Cerebellar nuclear complex (tissue), 1 donor: ENCODE measurements at places on chromosomes 5 and 9.

DNA sequence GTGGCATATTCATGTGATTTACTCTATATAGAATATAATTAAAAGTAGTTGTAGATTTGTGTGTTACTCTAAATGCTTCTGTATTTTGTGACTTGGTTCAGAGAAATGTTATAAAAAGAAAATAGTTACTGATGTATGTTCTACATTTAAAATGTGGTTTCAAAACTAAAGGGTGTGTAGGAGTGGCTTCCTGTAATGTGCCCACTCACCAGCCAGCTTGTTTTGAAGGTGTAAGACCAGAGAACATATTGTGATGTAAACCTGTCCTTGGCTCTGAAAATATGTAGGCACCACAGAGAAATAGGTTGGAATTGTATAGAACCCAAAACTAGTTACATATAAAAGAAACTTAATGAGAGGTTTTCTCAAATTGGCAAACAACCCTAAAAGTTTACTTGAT lies 51.2 kb upstream of the ARRDC3 start:
- DNase-seq = no peak

DNA sequence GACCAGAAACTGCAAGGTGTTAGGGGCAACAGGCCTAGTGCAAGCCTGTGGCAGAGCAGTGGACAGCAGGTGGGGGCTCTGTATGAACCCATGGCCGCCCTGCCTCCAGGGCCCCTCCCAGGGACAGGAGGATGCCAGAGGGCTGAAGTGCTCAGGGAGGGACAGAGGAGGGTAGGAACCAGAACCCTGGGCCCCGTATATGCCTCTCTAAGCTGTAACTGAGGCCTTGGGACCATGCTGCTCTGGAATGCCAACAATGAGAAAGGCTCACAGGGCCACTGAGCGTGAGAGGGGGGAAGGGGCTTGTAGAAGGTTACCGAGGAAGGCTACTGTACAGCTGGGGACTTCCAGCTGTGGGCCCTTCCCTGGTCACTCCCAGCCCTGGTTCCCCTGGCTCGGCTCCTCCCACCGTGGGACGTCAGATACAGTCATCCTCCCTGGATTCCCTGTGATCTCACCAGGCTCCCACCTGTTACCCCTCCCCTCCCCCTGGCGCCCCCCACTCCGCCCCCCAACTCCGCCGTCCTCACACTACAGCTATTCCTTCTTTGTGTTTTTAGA lies 21.1 kb downstream of the AQP7 start:
- DNase-seq = no peak

DNA sequence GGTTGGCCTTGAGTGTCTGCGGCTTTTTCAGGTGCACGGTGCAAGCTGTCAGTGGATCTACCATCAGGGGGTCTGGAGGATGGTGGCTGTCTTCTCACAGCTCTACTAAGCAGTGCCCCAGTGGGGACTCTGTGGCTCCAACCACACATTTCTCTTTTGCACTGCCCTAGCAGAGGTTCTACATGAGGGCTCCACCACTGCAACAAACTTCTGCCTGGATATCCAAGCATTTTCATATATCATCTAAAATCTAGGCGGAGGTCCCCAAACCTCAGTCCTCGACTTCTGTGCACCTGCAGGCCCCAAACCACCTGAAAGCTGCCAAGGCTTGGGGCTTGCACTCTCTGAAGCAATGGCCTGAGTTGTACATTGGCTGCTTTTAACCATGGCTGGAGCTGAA lies 601.5 kb downstream of the MTRR start:
- DNase-seq = no peak

GRCh38 chr9:1101846-1102641 lies 51.9 kb downstream of the DMRT2 start:
- no peak for DNase-seq

DNA sequence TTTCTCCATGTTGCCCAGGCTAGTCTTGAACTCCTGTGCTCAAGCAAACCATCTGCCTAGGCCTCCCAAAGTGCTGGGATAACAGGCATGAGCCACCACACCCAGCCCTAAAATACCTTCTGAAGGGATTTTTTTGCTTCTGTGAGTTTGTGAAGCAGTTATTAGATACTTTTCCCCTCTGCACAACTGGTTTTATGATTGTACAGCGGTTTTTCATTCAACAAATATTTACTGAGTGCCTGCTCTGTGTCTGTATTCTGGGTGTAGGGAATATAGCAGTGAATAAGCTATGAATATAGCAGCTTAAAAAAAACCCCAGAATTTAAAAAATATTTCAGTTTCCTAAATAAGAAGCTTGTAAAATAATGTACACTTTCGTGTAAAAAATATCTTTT lies 2.3 kb downstream of the SNX24 start:
- DNase-seq = no peak

DNA sequence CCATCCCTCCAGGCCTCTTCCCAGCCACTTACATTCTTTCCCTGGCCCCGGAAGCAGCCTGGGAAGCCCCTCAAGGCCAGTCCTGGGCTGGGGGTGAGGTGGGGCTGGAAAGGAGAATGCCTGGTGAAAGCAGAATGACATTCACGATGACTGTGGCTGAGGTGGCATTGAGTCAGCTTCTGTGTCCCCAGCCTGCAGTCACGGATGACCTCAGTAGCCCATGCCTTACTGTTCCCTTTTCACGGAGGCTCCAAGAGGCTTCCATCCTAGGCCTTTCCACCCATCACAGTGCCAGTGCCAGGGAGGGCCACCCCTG lies 2.7 kb downstream of the PRDM12 start:
- no peak for DNase-seq

DNA sequence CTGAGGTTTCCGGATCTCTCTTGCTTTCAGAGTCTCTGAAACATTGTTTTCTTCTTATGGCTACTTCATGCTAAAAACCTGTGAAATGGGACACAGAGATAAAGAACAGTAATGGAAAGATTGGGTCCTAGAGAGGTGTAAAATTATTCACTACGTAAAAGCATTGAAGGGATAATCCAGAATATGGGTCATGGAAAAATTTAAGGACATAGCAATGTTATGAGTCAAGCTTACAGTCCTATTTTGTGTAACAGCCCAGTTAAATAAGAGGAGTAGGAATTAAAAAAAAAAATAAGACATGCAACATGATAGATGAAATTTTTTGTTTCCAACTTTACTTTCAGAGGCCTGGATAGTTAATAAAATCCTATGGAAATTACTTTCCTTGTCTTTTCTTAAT lies 61.9 kb upstream of the ELL2 start:
- DNase-seq = no peak

- peak; percentile 26 for DNase-seq
Observed at GRCh38 chr5:172919525-172920446, 39.4 kb upstream of the RPL26L1 start.

DNA sequence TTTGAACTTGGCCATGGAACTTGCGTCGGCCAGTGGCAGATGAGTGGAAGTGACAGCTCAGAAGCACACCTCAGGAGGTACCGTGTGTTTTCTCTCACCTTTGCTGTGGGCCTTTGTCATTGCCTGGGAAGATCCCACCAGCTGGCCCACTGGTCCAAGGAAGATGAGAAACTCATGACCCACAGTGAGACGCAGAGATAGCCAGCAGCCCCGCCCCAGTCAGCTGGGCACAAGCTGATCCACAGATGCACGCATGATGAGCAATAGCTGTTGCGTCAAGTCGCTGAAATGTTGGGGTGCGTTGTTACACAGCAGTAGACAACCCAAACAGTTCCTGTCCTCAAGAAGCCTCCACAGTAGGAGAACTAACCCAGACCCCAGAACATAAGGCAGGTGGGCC lies 30.8 kb upstream of the UNC5A start:
- DNase-seq = no peak

- DNase-seq = no peak
Observed at GRCh38 chr5:80453366-80453765, 34.5 kb upstream of the FAM151B start.
